ENCODE measurements at places on chromosomes 7 and 10. TPM values are rescaled to one million over a fixed set of nuclear protein-coding genes. Genes with fewer than 3 reads are reported as not detected.
A peak's percentile ranks its signal among the peaks of the same experiment; 100 is the strongest.

AUTS2 gene
- 129 TPM for total RNA-seq

SPDYE8 gene
- total RNA-seq = not detected

HTR7 gene
- 0.94 TPM for total RNA-seq

MRPL43 gene
- 84.8 TPM for total RNA-seq

CACNB2 gene
- total RNA-seq = 1.2 TPM

GBX1 gene
- total RNA-seq = not detected

UCMA gene
- not detected for total RNA-seq

MLXIPL gene
- total RNA-seq = 23.8 TPM

NME8 gene
- 1.2 TPM for total RNA-seq

CCDC201 gene
- total RNA-seq = not detected

ASIC3 gene
- total RNA-seq = 4.7 TPM

- no peak for DNase-seq
Measured at GRCh38 chr10:31023558-31023957, 8.1 kb downstream of the ZNF438 start.

DNA sequence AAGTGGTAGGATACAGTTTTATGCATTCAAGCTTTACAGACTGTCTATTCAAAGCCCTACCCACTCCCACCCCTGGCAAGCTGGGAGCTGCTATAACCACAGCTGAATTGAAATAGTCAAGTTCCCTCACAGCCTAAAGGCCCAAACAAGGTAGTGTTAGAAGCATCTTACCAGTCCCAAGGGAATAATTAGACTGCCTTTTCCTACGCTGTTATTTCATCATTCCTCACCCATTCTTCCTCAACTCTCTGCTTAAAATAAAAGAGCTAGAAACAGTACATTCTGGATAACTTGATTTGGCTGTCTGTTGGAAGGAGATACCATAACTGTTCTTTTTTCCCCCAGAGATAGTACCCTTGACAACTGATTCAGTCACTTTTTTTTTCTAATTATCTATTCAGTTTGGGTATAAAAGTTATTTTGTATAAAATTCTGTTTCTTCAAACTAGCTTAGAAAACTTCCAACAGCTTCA, 54.0 kb downstream of the RAPGEF5 start:
- DNase-seq = no peak

- peak; percentile 92 for DNase-seq
Measured at GRCh38 chr10:100370714-100371481, 23.9 kb downstream of the SCD start.

DNA sequence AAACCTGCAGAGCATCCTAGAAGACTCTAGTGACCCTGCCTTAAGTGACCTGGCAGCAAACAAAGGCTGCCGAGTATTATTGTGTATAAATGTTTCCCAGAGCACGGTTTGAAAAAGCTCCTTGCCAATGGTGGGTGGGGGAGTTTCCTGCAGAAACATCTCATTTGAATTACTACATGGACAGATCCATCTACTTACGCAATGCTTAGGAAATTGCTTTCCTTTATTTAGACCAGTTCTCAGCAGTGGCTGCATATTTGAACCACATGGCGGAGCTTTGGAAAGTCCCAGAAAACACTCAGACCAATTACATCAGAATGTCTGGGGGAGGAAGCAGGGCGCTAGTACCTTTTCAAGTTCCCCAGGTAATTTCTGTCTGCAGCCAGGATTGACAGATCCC, 560.9 kb downstream of the SDK1 start:
- DNase-seq = no peak

- DNase-seq = no peak
Measured at GRCh38 chr10:65847436-65848230, 1078.2 kb upstream of the LRRTM3 start.

DNA sequence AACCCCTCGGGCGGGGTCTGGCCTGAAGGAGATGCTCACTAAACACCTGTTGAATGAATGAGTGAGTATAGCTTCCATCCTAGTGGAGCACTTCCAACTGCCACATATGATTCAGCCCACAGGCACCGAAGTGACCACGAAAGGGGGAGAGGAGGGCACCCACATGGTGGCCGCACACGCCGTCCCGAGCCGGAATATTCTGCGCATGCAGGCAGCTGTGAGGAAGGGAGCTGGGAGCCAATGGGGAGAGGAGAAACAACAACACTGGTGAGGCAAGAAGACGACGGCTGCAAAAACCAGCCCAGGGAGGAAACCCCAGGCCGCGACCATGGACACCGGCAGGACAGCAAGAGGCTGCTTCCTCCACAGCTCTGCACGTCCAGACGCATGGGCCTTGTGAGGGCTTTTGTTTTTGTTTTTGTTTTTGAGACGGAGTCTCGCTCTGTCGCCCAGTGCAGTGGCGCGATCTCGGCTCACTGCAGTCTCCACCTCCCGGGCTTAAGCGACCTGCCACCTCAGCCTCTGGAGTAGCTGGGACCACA, 67.1 kb upstream of the DNAAF5 start:
- DNase-seq = no peak

DNA sequence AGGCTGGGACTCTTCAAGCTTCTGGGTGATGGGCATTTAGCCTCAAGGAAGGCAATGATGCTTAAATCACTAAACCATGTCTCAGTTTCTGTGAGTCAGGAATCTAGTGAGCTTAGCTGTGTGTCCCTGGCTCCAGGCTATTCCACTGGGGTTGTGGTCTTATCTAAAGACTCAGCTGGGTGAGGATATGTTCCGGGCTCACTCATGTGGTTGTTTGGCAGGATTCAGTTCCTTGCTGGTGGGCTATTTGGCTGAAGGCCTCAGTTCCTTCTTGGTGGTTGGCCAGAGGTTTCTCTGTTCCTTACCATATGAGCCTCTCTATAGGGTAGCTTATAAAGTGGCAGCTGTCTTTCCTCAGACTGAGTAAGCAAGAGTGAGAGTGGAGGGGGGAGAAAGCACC, 12.0 kb downstream of the EVX1 start:
- DNase-seq = no peak

GRCh38 chr10:48548531-48549135, 56.2 kb downstream of the ARHGAP22 start:
- no peak for DNase-seq

DNA sequence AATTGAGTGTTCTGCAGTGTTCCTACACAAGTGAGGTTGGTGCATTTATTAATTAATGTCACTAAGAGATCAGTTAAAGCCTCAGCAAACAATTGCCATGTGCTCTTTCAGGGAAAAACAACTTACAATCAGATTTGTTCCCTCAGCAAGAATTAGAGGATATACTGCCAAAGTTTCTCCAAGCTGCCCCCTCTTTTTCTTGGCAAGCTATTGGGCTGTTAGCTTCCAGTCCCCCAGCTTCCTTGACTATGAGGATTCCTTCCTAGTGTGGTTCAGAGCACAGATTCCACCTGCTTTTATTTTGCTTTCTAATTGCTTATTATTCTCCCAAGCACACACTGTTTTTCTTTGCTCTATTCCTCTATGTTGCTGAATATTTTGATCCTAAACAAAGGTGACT, 112.7 kb downstream of the RBM20 start:
- no peak for DNase-seq

GRCh38 chr7:116265881-116266280, 55.5 kb downstream of the TES start:
- no peak for DNase-seq

- no peak for DNase-seq
Measured at GRCh38 chr10:110326351-110327032, 21.8 kb upstream of the SMNDC1 start.

- DNase-seq = peak; percentile 38
Measured at GRCh38 chr10:70901276-70901878, 13.0 kb upstream of the PCBD1 start.

GRCh38 chr10:75475460-75476182, 44.2 kb downstream of the LRMDA start:
- DNase-seq = no peak

- no peak for DNase-seq
Measured at GRCh38 chr7:73593207-73594045, 15.0 kb upstream of the TBL2 start.

DNA sequence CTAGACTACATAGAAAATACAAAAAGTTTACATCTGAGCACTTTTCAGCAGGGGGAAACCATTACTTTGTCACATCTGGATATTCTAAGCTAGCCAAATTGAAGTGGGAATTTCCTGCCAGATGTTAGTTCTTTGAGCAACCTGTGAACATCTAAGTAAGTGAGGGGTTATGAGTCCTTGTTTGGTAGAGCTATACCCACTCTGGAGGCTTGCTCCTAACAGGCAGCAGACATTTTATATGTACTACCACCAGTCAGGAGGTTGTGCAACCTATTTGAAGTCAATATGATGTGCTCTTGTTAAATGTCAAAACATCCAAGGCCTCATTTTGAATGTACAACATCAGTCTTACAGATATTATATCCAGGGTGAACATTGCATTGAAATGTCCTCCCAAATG, 143.3 kb upstream of the KAT6B start:
- no peak for DNase-seq

GRCh38 chr7:70647801-70648498, 484.0 kb upstream of the GALNT17 start:
- DNase-seq = no peak

DNA sequence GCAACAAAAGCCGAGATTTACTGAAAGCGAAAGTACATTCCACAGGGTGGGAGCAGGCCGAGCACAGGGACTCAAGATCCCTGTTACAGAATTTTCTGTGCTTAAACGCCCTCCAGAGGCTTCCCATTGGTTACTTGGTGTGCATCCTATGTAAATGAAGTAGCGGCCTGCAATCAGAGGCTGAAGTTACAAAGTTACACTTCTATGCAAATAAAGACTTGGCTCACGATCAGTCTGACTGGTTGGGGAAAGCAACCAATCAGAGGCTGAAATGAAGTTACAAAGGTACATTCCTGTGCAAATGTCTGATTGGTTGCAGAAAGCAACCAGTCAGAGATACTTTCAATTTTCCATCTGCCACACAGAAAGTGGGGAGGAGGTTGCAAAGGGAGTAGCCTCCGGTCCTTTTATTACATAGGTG, 4.1 kb downstream of the ACBD7 start:
- no peak for DNase-seq

All from sciatic nerve (tissue), 2 donors.